ENCODE measurements at places on chromosomes 2 and 18.

- no peak for DNase-seq
Measured at GRCh38 chr2:65392609-65393008, 39.8 kb downstream of the SPRED2 start.

DNA sequence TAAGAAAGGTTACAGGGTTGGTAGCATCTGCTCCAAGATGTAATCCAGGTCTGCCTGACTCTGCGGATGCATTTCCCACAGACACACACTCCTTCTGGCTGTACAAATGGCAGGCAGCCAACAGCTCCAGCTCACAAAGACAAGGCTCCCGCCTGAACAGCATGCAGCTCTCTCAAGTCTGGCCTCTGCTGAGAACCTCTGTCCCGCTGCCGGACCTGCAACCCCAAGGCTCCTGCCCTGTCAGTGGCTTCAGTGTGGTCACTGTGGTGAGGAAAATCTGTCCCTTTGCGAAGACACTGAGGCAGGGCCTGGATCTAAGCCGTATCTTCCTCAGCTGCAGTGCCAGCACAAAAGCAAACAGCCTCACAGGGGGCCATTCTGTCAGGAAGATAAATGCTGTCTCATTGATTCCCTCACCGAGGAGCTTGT is 469.3 kb upstream of the MEX3C start:
- no peak for DNase-seq

DNA sequence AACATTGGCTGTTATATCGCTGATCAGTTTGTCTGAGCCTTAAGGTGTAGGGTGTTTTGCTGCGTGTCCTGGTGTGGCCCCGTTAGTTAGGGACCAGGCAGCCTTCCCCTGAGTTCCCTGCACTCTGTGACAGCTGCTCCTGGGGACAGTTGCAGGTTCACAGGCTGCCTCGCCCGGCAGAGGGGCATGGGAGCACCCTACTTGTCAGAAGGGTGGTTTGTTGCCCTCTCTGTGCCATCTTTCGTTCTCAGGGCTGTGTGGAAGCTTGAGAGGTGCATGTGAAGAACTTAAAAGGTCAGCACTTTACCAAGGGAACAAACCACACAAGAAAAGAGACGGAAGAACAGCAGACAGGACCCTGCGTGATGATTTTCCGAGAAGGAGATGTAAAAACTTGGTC is 159.6 kb downstream of the LDLRAD4 start:
- no peak for DNase-seq

DNA sequence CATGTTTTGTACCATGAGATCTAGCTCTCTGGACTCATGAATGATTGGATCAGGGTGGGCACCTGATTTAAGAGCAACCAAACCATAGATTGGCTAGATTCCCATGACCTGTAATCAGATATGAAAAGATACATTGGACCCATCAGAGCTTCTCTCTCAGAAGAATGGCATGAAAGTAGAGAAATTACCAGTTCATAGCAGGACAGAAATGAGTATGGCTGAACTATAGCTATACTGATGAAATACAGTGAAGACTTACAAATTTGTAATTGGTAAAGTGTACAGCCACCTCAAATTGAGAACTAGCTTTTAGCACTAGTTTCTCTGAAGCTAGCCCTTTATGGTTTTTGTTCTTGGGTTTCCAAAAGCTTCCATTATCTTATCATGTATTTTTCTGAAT is 19.0 kb upstream of the EML4 start:
- DNase-seq, result no peak

DNA sequence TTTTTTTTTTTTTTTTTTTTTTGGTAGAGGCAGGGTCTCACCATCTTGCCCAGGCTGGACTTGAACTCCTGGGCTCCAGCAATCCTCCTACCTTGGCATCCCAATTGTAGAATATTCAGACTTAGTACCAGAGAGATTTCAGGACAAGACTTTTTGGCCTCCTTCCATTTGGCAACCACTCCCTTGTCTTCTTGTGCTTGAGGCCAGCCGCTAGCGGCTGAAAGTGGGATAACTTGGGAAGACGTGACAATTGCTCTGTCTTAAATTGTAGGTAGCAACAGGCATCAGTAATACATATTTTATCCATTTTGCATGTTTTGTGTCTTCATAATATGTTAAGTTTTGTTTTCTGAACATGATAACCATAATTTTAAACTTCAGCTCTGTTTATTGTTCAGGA is 53.3 kb upstream of the TTN start:
- DNase-seq, result no peak

GRCh38 chr18:76213991-76214390 is 281.1 kb downstream of the ZNF516 start:
- no peak for DNase-seq

GRCh38 chr2:105796131-105796638 is 51.5 kb downstream of the NCK2 start:
- no peak for DNase-seq

DNA sequence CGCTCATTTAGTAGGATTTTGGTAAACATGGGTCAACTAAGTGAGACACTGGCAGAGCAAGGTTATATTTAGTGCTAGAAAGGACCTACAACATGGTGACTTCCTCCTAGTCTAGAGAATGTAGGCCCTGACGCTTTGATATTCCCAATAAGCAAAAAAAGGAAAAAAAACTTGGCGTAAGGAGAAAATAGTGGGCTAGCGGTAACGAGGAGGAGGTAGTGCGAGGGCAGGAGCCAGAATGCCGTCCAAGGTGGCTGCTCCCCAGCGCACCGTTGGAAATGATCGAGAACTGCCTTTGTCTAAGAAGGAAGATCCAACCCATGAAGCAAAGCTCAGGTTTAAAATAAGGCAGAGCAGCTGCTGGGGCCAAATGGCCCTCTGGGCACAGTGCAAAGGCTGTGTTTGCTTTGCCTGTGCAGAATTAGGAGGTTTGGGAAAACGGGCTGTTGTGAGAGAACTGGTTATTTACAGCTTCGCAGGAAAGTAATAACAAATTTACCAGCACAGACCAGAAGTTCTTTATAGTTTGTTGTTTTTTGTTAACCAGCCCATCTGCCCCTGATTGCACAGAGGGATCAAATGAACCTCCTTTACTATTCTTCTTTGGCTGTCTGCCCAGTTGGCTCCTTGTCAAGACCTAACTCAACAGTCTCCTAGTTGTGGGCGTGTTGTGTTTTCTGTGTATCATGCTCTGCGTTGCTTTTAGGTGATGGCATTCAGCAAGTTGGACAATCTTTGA is 86.6 kb downstream of the ITGB1BP1 start:
- DNase-seq, result no peak

GRCh38 chr2:100422320-100423055 is 5.0 kb upstream of the CHST10 start:
- DNase-seq, result no peak

GRCh38 chr2:54770211-54770610 is 46.7 kb downstream of the EML6 start:
- no peak for DNase-seq

GRCh38 chr18:41353777-41354528 is 601.1 kb upstream of the PIK3C3 start:
- no peak for DNase-seq

DNA sequence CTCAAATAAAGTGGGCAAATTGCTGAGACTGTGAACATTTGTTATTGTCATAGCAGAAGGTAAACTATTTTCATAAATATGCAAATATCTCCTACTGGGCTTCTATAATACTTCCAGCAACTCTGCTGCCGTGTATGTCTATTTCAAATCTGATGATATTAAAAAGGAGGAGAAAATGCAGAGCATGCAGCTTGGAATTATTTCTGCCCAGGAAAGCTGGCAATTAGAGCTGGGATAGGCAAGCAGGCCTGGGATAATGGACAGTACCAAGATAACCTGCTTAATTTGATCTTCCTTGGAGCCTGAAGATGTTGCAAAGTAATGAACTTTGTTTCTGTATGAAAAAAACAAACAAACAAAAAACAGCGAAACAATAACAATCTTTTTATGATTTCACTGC is 72.8 kb downstream of the HNMT start:
- DNase-seq, result no peak

DNA sequence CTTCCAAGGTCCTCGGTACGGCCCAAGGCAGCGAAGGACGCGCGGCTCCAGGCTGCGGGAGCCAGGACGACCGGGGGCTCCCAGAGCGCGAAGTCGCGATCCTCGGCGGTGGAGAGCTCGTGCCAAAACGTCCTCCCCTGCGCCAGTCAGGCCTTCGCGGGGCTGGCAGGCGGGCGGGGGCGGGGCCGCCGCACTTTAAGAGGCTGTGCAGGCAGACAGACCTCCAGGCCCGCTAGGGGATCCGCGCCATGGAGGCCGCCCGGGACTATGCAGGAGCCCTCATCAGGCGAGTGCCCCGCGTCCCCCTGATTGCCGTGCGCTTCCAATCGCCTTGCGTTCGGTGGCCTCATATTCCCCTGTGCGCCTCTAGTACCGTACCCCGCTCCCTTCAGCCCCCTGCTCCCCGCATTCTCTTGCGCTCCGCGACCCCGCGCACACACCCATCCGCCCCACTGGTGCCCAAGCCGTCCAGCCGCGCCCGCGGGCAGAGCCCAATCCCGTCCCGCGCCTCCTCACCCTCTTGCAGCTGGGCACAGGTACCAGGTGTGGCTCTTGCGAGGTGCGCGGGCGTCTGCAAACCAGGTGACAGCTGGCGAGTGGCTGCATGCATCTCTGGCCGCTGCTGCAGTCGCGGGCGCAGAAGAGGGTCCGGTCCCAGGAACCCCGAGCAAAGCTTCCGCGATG is at the start of gene CIDEA:
CIDEA (plus strand) TSS at position 226 of the 684 bp plus-strand sequence; CDS start at position 249, 23 bp downstream.
- no peak for DNase-seq

DNA sequence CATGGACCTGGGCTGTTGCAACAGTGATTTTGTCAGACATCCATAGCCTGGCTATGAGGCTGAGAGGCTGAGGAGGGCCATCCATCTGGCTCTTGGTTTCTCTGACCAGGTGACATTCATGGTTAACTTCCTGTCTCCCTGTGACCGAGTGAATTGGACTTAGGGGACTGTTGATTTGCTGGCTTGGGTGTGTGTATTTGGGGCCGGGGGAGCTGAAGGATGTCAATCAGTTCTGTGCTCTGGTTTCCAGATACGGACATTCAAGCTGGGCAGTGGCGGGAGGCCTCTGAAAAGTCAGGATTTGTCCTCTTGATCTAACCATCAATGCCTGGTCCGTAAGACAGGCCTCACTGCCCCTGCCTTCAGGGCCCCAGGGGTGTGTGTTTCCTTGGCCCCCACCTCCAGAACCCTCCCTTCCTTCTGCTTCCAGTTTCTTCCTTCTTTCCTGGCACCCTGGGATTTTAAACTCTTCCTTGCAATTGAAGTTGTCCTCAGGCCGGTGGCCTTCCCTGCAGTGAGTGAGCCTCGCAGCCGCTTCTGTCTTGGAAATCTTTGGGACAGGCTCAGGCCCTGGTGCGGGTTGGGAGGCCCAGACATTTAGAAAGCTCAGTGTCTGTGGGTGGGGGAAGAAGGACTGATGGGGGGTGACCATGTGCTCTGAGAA is 54.7 kb upstream of the HAAO start:
- DNase-seq, result no peak

GRCh38 chr18:40006634-40007033 is 1948.4 kb upstream of the PIK3C3 start:
- no peak for DNase-seq

DNA sequence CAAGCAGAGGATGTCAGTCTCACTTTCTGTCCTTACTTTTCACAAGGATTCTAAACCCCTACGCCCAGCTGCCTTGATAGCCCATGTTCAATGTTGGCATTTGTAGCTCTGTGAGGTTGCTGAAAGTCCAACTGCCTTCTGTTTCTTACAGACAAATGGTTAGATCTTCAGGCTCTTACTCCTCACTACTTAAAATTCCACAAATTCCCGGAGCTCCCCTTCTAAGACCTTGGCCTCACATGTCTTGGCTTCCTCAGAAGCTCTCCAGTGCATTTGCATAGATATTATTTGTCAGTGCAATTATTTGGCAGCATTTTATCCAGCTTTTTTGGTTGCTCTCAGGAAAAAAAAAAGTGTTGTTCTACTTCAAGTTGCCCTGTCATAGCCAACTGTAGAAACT is 453.7 kb upstream of the CELF4 start:
- DNase-seq, result no peak

DNA sequence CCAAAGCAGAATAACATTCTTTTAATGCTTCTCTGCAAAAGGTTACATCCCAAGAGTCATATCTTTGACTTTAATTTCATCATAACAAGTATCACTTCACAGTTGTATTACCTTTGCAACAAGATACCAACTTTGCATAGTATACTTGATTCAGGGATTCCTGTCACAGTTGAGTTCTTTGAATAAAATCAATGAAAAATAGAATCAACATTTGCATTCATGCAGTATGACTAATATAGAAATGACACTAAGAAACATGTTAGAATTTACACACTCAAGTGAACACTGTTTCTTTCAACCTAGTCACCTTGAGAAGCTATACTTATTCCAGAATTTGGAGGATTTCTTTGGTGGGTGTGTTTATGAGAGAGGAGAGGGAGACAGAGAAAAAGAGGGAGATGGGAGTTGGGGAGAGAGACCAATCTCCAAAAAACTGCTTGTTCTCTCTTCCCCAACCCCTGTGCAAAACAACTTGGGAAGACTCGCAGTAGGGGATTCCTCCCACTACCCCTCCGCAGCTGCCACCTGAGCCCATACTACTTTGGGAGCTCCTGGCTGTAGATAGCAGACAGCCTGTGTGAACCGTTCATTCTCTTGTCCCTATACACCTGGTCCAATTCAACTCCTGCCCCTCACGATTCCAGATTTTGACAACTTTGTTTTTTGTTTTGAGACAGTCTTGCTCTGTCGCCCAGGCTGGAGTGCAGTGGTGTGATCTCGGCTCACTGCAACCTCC is 57.7 kb downstream of the PELI1 start:
- no peak for DNase-seq

DNA sequence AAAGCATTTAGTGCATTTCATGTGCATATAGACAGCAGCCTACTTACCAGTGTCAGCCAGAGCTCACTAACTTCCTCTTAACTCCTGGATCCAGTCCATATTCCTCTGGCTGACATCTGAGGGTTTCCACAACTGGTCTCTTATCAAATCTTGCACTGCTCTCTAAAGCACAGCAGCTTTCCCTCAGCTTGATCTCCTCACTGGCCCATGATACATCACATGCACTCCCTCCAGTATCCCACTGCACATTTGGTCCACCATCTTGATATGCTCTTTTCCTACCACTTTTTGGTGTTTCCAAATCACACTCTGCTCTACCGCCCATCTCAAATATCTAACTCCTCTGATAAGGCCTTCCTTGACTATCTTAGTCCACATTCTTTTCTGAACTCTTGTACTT is 105.0 kb upstream of the ZFP36L2 start:
- no peak for DNase-seq

GRCh38 chr18:59733421-59733820 is 36.2 kb upstream of the CCBE1 start:
- DNase-seq, result no peak

- DNase-seq, result no peak
Measured at GRCh38 chr18:33556846-33557245, 21.2 kb upstream of the ASXL3 start.

All from stimulated activated naive B cell treated with anti-CD40 and anti-IgM and Interleukin-4, amounts not matched to agents 10 μg/mL and 1 μg/mL and 100 μg/mL, for 72 hours (primary cell).